ENCODE measurements at places on chromosomes 12 and 14. TPM values are rescaled to one million over a fixed set of nuclear protein-coding genes. Genes with fewer than 3 reads are reported as not detected.

USP5 gene
- 49.5 TPM for polyA plus RNA-seq

CABP1 gene
- 2.3 TPM for polyA plus RNA-seq

CEBPE gene
- polyA plus RNA-seq = 0.19 TPM

PLEK2 gene
- polyA plus RNA-seq = 2.1 TPM

HOXC10 gene
- 43.4 TPM for polyA plus RNA-seq

TROAP gene
- polyA plus RNA-seq = 0.07 TPM

PTPN11 gene
- 46.2 TPM for polyA plus RNA-seq

RNF10 gene
- polyA plus RNA-seq = 302 TPM

DDN gene
- 126 TPM for polyA plus RNA-seq

DNA sequence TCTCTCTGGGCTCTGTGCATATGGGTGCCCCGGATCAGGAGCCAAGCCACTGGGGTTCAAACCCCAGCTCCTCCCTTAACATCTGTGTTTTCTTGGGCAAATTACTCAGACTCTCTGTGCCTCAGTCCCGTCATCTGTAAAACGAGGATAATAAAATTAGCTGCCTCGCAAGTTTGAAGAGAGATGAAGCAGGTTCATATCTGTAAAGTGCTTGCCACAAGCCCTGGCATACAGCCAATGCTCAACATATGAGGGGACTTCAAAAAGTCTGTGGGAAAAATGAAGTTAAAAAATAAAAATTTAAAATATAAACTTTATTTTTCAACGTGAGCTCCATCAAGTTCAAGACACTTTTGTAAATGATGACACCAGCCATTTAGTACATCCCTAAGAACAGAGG is 276.7 kb downstream of the FOXN3 start:
- DNase-seq = no peak

DNA sequence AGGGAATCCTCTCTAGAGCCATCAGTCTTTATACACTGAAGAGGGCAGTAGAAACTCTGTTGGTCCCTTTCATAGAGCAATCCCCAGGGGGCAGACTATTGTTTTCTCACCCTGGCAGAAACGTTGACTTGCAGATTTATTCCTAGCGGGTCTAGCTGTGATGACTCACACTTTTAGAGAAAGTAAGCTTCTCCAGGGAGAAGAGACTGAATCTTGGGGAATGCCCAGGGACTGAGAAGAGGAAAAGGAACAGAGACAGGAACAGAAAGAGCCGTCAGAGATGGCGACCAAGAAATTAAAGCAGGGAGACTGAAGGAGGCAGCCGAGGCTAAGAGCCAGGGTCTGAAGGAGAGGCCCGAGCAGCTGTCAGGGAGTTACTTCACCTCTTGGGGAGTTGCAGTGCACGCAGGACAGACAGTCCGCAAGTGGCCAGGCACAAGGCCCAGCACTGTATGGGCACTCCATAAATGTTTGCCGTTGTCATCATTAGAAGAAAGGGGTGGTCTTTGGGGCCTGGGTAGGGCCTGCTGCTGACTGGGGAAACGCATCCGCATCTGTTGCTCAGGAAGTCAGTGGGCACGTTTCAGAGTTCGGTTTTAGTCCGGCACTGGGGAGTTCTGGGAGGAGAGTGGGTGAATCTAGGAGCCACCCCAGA is 13.0 kb downstream of the PLEKHG6 start:
- peak; percentile 85 for DNase-seq

DNA sequence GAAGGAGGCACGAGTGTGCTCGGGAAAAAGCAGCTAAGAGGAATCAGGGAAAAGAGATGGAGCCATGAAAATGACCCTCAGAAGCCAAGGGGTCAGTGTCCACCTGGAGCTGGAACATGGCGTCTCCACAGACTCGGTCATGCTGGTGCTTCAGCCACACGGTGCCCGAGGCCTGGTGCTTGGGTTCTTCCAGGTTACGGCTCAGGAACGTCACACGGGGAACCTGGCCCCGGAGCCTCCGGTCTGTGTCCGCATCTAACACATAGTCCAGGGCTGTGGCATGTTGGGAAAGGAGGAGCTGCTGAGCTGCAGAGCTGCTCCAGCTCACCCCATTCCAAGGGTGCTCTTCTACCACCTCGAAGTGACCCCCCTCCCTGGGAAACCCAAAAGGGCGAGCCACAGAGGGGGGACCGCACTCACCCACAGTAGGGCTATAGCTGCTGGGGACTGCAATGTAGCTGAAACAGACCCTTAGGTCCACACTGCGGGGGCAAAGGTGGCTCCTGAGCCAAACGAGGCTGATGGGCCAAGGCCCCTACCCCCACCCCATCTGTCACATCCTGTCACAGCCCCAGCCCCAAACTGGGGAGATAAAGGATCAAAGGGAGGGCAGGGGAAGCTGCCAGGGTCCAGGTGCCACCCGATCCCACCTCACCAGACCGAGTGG is 10.8 kb downstream of the ITGA7 start:
- no peak for DNase-seq

- DNase-seq = no peak
Measured at GRCh38 chr14:63974176-63974575, 121.4 kb downstream of the SYNE2 start.

- DNase-seq = no peak
Measured at GRCh38 chr14:58540749-58541632, 96.8 kb upstream of the DACT1 start.

DNA sequence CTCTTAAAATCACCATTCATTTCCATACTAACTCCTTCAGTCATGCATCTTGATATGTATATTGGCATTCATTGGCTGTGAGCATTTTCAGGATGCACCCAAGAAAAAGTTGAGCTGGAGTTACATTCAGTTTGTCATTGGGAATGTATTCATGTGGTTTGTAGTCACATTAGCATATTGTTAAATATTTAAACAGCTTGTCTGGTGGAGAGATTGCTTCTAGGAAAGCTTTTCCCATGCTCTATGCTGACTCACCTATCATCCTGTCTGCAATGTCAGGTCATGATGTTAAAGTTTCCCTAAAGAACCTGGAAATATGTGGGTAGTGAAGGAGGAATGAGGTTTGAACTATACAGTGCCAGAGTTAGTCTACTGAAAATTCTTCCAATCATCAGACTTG is 583.6 kb downstream of the GALC start:
- DNase-seq = no peak

DNA sequence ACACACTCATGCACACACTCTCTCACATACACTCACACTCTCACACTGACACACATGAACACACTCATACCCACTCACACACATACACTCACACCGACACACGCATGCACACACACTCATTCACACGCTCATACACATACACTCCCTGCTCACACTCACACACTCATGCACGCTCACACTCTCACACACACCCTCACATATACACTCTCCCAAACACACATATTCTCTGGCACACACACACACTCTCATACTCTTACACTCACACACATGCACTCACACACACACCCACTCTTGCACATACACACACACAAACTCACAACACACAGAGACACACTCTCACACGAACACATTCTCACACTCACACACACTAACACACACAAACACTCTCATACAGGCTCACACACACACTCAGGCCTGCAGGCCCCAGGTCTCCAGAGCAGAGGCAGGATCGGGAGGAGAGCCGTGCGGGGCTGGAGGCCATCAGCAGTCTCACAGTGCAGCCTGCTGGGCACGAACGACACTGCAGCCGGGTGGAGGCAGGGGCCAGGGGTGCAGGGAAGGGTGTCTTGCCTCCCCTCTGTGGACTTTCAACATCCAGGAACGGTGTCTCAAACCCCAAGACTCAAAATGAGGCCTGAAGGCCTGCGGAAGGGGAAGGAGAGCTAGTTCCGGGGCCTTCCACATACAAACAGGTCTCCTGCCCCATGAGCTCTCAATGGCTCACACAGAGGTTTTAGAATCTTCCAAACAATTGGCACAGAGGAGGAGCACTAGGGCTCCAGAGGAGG is 148.7 kb downstream of the ANO2 start:
- DNase-seq = no peak

DNA sequence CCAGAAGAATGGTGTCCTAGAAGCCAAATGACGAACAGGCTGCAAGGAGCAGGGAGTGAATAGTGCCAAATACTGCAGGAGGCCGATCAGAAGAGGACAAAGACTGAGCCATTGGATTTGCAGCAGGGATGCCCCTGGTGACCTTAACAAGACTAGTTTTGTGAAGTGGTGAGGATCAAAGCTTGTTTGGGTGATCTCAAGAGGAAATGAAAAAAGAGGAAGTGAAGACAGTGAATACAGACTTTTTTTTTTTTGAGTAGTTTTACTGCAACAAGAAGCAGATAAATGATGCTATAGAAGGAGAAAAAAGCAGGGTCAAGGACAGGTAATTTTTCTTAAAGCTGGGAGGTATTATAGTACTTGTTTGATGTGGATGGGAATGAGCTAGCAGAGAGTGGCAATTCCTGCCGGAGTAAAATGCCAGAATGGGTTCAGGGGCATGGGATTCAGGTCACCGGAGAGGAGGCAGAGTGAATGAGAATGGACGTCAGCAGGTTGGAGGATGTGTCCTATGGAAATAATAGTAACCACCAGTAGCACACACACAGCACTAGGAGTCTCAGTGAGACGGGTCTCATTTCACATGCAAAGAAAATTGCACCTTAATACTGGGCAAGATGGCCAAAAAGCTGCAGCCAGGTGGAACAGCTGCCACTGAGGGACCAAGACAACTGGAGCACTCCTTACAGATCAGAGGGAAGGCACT is 345.8 kb upstream of the CCDC196 start:
- no peak for DNase-seq
